ENCODE measurements at places on chromosomes 12 and 14.

DNA sequence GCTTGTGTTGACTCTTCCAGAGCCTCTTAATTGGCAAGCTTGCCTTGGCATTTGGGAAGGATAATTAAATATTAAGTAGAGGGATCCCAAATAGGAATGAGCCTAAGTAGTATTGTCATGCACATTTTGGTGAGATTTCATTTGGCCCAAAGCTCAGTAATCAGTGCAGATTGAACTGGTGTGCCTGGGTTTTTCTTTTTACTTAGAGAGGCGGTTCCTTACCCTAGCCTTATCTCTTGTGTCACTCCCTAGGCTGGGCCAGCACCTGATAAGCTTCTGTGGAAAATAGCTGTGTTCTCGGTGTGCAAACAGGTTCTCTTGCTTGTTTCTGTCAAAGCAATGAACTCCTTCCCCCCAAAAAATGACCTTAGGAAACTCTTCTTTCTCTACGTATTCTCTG lies 9.3 kb upstream of the B4GALNT3 start:
- DNase-seq: no peak

DNA sequence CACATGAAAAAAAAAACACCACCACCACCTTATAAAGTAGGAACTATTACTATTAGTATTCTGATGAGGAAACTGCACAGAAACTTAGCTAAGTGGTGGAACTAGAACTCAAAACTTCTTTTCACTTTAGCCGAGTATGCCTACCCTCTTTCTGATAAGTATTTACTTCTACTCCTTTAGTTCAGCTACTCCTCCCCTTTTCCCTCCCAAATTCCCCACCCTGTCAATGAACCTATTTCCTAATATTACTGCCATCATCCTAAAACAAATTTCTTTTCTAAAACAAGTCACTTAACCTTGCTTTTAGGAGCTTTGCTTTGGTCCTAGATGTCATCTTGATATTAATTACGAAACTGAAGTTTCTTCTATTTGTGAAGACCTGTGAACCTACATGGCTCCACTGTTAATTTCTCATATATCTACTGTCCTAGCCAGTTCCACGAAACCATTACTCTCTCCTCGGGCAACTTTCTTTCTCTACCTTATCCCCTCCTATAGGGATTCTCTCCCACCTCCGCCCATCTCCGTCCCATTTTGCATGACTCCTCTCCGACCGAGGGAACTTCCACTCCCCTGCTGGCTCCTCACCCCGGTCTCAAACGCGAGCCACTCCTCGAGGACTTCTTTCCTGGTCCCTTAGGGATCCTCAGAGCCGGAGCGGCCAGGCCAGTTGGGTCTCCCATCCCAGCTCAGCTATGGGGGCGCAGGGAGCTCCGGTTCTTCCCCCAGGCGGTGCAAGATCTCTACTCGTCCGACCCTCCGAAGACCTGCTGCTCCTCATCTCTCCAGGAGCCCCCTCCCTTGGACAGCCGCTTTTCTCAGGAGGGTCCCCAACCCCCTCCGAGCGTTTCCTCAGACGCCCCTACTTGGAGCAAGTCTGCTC lies 1.1 kb downstream of the NUMB start:
- no peak for DNase-seq

DNA sequence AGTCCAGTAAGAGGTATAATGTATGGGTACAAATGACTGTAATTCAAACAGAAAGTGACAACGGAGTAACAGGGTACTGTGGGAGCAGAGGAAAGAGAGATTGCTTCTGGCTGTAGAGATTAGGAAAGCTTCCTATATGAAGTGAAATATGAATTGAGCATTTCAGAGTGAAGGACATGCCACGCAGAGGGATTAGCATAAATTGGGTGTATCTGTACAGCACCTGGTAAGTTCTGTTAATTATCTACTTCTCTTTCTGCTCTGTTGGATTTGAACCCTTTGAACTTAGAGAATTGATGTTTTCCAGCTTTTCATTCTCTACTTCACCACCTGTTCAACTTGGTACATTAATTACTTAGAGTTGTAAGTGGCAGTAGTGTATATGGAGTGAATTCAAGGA lies 8.8 kb downstream of the STK38L start:
- no peak for DNase-seq

DNA sequence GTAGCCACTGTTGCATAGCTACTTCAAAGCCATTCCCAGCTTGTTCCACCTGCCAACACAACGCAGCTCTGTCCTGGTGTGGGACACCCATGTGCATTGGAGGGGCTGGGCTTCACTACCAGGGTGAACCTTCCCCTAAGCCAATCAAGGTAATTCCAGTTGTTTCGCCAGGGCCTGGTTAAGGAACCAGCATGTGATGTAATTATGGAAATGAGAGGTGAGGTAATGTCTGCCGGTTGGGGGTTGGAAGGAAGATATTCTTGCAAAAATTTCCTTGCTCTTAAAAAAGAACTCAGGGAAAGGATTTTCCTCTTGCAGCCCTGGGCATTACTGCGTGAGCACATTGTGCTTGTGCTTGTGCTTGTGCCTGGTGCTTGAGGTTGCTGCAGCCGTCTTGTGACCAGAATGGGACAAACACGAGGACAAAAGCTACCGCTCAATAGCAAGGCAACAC lies 14.9 kb downstream of the TUBA1C start:
- no peak for DNase-seq

GRCh38 chr12:105756961-105757360 lies 381.8 kb downstream of the NUAK1 start:
- DNase-seq: no peak

DNA sequence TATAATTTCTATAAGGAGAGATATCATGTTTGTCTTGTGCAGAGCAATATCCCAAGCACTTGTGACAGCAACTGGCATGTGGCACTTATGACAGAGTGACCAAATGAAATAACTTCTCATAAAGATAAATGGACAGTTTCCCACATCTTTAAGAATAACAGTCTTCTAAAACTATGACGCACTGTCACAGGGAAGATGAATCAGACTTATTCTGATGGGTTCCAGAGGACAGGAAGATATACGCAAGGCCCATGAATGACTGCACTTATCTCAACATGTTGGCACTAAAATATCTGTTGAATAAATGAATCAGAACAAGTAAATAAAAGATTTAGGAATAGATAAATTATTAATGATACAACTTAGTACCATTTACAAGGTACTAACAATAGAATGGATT lies 465.8 kb upstream of the SYT1 start:
- no peak for DNase-seq

DNA sequence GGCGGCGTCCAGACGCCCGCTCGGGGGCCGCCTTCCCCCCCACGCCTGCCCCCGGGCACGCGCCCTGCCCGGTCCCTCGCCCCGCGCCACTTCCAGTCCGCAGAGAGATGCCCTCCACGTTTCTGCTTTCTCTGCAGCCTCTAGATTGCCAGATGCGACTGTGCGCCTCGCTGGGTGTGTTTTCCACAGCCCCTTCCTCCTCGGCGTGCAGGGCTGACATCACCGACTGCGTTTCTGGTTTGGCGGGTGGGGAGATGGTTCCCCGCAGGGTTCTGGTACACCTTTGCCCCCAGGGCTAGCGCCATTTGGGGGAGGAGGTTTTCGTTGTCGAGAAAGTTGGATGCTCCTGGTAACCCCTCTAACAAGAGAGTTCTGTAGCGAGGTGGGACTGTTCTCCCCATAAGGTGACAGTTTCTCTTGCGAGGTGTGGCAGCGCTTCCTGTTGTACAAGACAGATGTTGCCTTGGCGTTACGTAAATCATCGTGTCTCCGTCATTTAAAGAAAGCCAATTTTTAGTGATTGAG lies 1.5 kb downstream of the CALM1 start:
- DNase-seq: no peak

DNA sequence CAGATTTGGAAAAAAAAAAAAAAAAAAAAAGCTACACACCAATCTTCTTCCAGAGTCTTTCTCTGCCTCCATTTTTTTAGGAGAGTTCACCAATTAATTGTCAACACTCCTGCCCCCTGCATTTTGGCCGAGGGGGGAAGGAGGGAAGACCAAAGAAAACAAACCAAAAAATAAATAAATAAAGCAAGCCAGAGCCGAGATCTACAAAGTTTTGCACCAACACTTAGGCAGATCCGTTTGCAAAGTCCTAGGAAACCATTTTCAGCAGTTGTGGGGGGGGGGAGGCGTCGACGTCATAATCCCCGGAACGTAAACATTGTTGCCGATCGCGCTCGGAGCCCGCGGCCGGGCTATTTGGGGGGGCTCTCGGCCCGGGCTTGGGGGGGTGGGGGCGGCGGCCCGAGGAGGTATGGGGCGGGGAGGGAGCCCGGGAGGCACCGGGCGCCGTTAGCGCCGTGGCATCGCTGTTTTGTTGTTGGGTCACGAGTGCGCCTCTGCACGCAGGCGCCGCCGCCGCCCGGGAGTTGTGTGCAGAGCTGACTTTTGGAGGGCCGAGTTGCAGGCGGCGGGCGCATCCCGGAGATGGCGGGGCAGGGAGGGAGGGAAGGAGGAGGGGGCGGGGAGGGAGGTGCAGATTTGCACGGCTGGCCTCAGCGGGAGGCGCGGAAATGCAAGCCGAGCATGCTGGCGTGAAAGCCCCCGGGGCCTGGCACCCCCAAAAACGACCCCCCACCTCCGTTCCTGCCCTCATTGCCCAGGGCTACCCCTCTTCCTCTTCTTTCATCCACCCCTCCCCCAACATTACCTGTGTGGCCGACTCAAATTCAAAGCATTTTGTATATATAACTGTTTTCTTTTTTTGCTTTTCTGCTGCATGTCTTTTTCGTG lies 598 bp downstream of the KDM2B start:
- no peak for DNase-seq

- no peak for DNase-seq
These were observed 313.4 kb downstream of the AEBP2 start for GRCh38 chr12:19752712-19753111.

DNA sequence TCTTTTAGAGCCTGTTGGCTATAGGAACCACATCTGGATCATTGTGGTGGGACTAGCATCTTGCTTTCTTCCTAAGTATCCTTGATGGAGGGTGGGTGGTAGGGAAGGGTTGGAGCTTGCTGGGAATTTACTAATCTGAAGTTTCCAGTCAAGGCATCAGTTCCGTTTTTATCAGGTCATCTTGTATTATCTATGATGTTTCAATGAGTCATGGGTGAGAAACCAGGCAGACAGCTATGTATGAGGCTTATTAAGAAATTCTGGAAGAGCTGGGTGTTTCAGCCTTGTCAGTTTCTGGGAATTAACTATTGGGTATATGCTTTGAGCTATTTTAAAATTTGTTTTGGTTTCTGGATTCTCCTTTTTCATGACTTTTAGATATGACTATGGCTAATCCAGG lies 11.3 kb downstream of the TSFM start:
- DNase-seq: no peak

GRCh38 chr12:13948621-13949020 lies 32.8 kb downstream of the GRIN2B start:
- no peak for DNase-seq

DNA sequence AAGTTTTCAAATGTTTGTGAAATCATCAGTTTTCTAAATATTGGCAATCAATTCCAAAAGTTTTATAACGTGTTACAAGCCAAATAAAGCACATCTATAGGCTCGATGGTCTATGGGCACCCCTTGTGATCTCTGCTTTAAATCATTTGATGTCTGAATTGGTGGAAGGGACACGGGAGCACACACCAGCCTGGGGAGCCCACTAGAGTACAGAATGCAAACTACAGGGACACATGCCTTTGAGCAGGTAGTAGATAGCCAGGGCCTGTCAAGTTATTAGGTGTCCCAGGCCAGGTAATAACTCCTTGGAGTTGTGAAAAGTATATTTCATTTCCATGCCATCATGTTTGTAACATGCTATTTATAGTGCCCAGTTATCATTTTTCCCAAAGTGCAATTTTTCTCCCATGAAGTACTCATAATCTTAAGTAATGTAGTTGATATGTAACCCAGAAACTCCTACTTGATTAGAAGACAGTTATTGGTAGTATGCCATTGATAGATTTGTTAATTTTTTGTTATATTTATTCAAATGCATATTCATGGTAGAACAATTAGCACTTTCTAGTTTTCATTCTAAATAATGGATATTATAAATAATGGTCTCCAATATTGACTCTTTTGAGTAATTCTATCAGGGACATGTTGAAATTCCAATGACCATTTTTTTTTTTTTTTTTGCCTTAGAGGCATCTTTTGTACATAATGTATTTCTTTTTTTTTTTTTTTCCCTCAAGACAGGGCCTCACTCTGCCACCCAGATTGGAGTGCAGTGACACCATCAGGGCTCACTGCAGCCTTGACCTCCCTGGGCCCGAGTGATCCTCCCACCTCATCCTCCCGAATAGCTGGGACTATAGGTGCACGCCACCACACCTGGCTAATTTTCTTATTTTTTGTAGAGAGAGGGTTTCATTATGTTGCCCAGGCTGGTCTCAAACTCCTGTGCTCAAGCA lies 96.9 kb upstream of the FGD4 start:
- no peak for DNase-seq

GRCh38 chr14:72519543-72519942 lies 374.4 kb downstream of the DPF3 start:
- DNase-seq: no peak

DNA sequence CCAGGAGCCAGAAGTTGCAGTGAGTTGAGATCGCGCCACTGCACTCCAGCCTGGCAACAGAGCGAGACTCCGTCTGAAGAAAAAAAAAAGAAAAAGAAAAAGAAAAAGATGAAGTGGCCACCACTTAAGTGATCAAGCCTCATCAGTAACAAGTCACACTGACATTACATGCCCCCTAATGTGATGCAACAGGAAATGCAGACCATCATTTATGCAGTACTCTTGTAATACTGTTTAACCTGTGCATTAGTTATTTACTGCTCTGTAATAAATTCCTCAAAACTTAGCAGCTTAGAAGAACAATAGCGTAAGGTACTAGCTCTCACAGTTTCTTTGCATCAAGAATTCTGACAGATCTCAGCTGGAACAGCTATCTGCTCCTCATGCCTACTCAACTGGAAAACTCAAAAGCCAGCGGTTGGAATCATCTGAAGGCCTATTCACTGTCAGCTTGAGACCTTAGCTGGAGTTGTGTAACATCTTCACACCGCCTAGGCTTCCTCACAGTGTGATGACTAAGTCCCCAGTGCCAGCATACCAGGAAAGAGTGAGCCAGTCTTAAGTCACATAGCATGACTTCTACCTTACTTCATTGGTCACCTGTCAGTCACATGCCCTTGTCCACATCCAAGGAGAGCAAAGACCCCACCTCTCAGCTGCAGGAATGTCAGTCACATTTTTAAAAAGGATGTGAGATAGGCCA lies 31.5 kb downstream of the EPS8 start:
- DNase-seq: no peak

GRCh38 chr12:13374793-13375192 lies 178.3 kb downstream of the EMP1 start:
- no peak for DNase-seq

DNA sequence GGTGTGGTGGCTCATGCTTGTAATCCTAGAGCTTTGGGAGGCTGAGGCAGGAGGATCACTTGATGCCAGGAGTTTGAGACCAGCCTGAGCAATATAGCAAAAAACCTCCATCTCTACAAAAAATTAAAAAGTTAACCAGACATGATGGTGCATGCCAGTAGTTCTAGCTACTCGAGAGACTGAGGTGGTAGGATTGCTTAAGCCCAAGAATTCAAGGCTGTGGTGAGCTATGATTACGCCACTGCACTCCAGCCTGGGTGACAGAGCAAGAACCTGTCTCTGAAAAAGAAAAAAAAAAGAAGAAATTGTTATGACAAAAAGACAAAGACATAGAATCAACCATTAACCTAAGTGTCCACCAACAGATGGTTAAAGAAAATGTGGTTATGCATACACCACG lies 2.1 kb upstream of the ATP23 start:
- no peak for DNase-seq

Data from right renal pelvis (tissue), 4 donors.